Stimulated activated CD8-positive, alpha-beta memory T cell treated with anti-CD3 and anti-CD28 coated beads, Interleukin-2, amount 100 ng/mL, for 48 hours (primary cell): ENCODE measurements at places on chromosomes 4 and X.

DNA sequence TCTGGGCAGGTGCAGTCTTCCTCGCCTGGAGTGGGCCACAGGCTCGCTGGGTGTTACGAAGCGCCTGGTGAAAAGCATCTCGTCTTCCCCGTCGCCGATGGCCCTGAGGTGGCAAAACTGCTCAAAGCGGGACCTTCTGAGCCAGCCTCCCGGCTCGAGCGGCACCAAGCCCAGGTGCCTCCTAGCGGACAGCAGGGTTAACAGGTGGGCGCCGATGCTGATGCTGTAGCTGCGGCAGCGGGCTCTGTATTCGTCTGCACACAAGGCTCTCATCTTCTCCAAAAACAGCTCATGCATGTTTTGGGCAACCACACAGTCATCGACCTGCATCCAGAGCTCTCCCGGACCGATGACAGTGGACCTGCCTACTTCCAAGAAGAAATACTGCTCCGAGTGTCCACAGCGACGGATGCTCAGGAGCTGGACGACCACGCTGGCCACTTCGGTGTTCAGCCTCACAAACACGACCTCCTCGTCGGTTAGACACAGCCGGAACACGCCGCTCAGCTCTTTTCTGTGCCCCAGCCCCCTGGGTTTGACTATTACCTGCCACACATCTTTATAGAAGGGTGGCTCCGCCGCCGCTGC is 1.2 kb downstream of the IRS4 start:
- DNase-seq: no peak

DNA sequence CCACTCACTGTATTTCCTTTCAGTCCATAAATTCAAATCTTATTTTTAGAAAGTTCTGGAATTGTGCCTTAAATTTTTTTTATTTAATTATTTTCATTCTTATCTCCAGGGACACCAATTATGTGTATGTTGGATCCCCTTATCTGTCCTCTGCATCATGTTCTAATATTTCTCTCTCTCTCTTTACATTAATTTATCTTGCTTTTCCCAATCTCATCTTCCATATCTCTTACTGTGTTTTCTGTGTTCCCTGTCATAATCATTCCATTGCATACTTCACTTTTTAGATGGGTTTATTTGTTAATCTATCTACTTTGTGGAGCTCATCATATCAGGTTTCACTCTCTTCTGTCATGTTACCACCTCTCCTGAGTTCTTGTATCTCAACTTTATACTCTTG is 37.4 kb downstream of the PPP2R2C start:
- DNase-seq: no peak

DNA sequence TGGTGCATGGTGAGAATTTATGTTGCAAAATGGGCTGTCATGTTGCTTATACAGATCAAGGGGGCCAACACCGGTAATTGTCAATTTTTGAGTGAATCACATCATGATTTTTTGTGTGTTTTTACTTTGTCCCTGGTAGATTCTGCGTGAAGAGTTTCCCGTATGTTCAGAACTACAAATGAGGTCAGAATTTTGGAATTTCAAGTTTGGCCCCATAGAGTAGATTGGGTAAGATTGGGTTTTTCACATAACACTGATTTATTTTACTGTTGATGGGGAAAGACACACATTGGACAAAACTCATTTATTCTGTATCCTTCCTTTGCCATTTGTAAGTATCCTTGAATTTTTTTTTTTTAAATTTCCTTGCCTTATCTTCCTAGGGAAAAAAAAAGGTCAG is 158.5 kb upstream of the MXRA5 start:
- no peak for DNase-seq

GRCh38 chr4:113505044-113505443 is 256.5 kb downstream of the CAMK2D start:
- DNase-seq: no peak

- DNase-seq: no peak
Measured at GRCh38 chr4:121675715-121676114, 21.1 kb downstream of the ANXA5 start.

GRCh38 chr4:730511-730910 is 24.9 kb downstream of the PCGF3 start:
- DNase-seq: no peak

DNA sequence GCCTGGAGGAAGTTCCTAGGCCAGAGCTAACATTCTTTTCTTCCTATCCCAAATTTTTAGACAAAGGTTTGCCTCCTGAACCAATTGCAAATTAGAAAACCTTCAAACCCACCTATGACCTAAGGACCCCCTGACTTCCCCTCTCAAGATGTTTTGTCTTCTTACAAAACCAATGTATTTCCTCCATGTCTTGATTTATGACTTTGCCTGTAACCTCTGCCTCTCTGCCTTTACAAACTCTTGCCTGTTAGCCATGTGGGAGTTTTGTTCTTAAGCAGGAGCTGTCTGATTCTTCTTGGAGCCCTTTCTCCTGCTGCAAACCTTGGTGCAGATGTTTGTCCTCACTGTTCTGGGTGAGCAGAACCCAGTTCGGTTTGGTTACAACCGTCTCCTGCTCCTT is 222.3 kb upstream of the BOD1L1 start:
- DNase-seq: no peak

GRCh38 chr4:184693056-184693455 is 40.8 kb downstream of the CENPU start:
- DNase-seq: no peak

- DNase-seq: no peak
Measured at GRCh38 chrX:154376774-154377173, 2.3 kb upstream of the EMD start.

DNA sequence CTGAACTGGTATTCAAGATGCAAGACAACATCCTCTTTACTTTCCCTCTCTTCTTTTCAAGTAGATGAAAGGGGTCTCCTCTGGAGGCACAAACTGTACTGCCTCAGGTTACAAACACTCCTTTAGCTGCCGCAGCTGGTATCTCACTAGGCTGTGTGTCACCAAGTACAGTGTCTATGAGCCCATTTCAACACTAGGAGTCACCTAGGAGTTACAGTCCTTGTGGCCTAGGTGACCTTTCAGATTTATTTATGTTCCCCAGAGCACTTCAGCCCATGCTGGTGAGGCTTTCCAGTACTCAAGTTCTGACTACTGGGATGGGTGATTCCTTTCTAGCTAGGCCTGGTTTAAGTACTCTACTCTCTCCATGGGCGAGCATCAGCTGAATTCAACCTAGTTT is 32.4 kb upstream of the TMLHE start:
- DNase-seq: no peak

DNA sequence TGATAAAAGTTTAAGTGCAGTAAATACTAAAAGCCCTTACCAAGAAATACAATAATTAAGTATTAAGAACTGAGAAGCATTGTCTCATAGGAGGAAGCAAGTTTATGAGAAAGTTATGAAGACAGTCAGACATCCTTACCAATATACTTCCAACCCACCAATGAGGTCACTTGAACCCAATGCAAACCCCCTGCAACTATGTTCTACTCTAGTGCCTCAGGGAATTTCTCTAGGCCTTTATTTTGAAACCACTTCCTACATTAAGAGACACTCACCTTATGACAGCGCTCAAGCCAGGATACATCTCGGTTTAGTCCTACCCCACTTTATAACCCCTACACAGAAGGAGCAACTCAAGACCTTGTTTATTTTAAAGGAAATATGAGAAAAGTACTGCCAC is 61.3 kb downstream of the STPG2 start:
- DNase-seq: no peak

- DNase-seq: no peak
Measured at GRCh38 chr4:88870428-88870827, 172.8 kb upstream of the NAP1L5 start.

DNA sequence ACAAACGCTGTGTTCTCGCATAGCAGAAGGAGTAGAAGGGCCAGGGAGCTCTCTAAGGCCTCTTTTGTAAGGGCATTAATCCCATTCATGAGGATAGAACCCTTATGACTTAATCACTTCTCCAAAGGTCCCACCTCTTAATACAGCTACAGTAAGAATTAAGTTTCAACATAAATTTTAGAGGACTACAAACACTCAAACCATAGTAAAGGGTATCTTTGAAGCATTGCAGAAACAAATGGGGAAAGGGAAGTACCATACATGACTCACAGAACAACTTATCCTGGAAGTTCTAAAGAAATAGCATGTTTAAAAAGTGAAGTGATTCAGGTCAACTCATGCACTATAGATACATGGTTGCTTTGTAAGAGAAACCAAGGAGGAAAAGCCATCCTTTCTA is 680.8 kb downstream of the RPA4 start:
- no peak for DNase-seq

DNA sequence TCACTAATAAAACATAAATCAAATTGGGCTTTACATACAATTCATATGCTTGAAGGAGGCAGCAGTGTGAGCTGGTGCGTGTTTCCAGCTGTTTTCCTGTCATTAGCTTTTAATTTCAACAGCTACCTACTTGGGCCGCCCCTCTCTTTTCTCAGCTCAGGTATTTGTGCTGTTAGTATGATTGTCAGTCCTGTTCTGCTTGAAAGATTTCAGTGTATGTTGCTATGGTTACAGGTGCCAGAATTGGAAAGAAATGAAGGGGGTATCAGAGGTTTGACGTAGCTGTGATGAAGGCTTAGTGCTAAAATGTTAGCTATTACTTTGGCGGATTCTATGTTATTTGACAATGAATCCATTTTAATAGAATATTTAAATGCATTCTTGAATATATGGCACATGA is 440.3 kb downstream of the ZIC3 start:
- DNase-seq: no peak

GRCh38 chr4:13917015-13917414 is 289.5 kb upstream of the BOD1L1 start:
- DNase-seq: no peak

- no peak for DNase-seq
Measured at GRCh38 chr4:1542516-1543320, 136.5 kb upstream of the NKX1-1 start.

DNA sequence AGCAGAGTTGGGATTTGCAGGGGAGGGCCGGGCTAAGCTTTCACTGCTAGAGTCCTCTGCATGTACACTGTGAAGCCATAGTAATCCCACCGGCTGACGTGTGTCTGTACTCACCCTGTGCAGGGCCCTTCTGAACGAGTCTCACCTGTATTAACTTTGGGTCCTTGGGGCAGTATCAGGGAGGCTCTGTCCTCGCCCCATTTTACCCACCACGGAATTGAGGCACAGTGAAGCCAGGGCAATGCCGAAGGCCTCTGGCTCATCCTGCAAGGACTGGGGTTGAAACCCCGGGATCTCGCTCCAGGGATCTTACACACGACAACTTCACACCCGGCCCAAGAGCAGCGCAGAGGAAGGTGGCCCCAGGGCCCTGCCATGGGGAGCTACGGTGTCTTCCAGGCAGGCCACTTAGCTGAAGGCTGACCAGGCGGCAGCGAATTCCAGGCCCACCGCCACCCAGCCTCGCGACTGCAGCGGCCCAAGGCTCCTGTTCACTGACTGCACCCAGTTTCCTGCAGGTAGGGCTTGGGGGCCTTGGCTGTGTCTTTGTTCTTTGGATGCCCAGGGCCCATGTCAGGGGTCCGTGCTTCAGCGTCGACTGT is 75.5 kb upstream of the ADRA2C start:
- no peak for DNase-seq

- no peak for DNase-seq
Measured at GRCh38 chrX:5314148-5314547, 914.5 kb downstream of the NLGN4X start.

DNA sequence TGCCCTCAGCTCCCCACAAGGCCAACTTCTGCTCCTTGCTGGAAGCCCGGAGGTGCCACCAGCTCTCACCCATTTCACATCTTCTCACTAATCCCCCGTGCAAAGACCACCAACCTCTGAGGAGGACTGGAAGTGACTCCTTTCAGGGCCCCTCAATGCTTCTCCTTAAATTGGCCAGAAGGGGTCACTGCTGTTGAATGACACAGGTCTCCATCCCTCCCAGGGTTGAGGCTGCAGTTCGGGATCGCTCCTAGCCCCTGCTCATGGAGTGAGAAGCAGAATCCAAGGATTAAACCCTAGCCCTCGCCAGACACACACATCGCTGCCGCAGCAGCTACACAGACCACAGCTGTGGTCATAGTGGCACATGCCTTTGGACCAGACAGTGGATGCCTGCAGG is 279.5 kb upstream of the TAPT1 start:
- DNase-seq: no peak

GRCh38 chr4:74661427-74662201 is 132.7 kb downstream of the BTC start:
- no peak for DNase-seq

- DNase-seq: no peak
Measured at GRCh38 chr4:97994765-97995465, 148.4 kb downstream of the STPG2 start.

DNA sequence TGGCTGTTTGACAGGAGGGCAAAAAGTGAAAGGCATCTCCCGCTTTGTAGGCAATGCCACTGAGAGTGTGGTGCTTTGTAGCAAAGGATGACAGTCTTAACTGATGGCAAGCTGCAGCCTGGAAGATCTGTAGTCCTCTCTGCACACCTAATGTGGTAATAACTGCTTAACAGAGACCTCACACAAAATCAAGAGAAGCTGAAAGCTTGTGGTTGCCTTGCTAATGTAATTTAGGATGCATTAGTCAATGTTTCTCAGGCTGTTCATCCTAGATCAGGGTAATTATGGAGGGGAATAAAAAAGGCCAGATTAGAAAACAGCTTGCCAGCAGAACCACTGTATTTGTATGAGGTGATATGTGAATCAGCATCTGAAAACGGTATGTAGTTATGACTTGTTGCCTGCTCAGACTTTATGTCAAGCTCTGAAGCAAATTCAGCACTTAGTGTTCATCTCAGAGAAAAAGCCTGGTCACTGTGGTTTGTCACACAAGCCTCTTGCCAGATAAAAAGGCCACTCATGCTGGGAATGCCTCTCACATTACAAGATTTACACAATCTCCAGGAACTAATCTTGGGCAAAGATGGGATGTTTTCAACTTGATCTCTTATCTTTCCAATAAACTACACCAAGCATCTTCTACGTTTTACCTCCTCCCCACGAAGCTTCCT is 130.8 kb downstream of the ENOX2 start:
- no peak for DNase-seq

DNA sequence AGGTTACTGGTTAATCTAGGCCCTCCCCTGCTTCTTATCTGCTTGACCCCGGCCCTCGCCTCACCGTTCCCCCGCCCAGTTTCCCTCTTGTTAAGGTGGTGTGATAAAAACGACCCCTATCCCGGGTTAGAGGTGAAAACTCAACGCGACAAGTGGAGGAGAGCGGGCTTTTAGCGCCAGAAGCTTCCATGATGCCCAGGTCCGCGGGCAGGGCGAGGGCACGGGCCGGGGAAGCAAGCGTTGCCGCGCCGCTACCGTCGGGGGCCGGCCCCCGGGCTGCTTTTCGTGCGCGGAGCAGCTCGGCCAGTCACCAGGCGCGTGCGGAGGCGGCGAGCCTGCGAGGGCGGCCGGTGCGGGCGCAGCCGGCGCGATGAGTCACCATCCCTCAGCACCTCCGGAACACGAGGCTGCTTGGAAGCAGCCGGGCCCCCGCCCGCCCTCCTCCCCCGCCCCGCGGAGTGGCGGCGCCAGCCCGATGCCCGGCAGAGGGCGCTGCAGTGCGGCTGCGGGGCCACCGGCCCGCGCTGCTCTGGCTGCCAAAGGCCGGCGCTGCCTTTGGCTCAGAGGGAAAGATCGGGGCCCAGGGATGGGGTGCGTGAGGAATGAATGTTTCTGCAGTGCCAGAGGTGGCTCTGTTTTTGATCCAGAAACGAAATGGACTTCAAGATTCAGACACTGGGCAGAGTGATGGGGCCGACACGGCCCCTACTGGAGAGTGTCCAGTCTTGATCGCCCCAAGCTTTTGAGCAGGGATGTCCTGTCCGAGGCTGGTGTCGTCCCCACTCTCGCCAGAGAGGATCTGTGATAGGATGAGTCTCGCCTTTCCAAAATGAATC is 107.8 kb downstream of the NHSL2 start:
- peak; percentile 70 for DNase-seq

- no peak for DNase-seq
Measured at GRCh38 chr4:57078685-57079521, 31.3 kb downstream of the IGFBP7 start.
